ENCODE measurements at places on chromosomes 7 and 10.

- DNase-seq = no peak
Measured at GRCh38 chr7:27161214-27161720, 4.1 kb downstream of the HOXA9 start.

- no peak for DNase-seq
Measured at GRCh38 chr10:33655921-33656320, 321.5 kb upstream of the NRP1 start.

GRCh38 chr7:48962821-48963505 is 38.6 kb downstream of the CDC14C start:
- DNase-seq = no peak

DNA sequence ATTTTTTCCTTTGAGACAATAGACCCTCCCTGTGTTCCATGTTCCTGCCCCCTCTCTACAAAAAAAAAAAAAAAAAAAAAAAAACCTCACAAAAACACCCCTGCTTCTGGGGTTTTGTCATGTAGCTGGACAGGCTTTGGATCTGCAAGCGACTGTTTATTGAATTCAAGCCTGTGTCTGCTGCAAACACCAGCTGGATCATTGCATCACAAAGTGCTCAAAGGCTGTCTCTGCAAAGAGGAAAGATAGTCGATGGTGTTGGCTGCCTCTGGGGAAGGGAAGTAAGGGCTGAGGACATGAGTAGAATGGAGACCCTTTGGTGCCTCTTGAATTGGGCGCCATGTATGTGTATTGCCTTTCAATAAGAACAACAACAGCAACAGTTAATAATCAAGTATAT is 471.2 kb downstream of the PLXNA4 start:
- DNase-seq = no peak

DNA sequence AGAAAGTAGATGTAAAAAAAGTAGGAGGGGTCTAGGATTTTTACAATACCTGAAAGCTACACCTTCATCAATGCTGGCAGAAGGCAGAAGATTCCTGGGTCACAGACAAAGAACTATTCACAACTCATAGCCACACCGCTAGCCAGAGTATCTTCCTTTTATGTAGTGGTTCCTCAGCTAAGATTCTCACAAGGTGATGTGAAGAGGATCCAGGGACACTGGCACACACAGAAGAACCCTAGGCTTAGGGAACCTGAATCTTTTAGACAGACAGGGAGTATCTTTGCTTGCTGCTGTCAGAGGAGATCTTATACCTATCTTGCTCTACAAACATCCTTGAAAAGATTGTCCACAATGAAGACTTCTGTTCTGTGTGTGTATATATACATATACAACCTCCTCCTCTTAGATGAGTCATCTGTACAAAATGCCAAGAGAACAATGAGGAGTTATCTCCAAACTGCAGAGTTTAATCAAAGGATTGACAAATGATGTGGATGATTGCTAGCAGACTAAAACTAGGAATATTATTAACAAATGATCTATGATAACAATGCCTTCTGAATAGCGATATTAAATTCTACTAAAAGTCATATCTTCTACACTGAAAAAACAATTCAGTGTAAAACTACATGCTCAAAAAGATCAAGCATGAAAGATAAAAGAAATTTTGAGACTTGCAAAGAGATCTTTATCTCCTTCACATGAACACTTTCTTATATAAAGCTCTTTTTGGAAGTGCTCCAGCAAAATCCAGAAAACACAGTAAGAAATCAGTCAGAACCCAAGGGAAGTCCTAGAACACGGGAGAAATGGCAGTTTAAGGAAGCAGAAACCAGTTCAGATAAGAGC is 409.3 kb downstream of the PARD3 start:
- no peak for DNase-seq

- DNase-seq = no peak
Measured at GRCh38 chr7:91353848-91354247, 89.6 kb downstream of the FZD1 start.

DNA sequence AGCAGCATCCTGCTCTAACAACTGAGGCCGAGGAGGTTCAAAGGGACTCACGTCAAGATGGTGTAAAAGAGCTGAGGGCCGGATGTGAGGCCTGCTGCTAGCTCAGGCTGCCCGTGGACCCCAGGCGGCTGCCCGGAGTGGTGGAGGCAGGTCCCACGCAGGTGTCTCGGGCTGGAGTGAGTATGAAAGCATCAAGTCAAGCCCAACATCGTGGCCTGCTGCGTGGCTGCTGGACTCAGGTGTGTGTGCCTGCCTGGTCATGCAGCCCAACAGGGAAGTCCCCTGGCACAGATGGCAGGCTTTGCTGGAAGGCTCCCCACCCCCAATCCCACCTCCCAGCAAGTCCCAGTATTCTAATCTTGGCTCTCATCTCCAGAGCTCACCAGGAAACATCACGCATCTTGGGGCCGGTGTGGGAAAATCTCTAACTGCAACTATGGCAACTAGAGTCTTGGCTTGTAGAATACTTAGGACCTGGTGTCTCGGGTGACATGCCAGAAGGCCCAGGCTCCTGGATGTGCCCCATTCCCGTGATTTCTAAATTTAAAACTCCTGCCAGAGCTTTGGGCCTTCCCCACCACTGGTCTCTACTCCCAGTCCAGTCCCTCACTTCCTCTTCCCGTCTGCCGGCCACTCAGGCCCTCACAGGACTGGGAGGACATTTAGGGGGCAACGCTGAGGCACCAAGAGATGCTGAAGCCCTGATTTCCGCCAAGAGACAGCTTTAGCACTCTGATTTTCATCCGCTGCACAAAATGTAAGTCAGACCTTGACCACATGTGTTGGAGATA is 85.9 kb downstream of the PRKAG2 start:
- DNase-seq = no peak

DNA sequence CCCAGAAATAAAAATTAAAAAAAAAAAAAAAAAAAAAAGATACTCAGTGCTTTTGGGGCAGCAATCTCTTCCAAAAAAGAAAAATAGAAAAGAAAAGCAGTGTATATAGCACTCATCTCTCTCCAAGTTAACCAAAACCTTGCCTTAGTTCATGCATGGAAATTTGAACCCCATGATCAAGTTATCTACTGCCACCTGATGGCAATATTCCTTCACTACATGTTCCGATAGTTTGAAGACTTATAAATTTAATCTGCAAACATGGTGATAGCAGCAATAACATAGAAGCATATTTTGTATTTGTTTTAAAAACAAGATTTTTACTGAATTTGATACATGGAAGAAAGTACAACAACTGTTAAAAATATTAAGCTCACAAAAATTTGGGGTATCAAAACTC is 48.6 kb upstream of the SLIT1 start:
- no peak for DNase-seq

DNA sequence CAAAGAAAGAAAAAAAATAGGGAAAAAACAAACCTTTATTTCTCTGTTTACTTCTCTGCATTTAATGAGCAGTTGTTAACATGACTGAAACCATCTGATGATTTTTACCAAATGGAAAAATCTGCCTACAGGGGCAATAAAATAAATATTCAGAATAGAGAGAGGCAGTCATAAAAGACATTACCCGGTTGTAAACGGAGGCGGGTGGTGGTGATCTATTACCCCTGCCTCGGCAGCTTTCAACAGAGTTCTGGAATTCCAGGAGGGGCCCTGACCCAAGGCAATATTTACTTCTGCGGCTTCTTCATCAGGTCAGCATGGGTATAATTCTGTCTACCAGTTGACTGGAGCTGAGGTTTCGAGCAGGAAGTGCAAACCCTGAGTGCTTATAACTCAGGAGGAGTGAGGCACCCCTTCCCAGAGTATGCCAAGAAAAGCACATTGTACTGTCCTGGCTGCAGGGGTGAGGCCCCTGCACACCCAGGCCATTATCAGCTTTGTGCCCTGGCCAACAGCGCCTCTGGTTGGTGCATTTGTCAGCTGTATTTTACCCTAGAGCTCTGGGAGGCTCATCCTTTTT is 8.2 kb upstream of the CXCL12 start:
- no peak for DNase-seq

DNA sequence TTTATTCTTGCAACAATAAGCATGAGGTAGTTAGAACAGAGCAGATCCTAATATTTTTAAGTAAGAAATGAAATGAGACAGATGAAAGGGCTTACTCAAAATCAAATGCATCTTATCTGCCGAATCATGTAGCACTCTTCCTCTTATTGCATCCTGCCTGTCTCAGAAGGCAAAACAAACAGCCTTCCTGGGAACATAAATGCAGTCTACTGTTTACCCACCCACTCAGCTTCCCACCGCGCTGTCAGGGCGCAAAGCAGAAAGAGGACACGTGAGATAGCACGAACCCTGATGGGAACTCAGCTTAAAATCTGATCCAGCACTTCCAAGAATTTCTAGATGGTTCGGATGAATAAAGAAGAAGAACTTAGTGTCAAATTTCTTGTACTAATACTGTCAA is 114.4 kb upstream of the CDK1 start:
- DNase-seq = no peak

DNA sequence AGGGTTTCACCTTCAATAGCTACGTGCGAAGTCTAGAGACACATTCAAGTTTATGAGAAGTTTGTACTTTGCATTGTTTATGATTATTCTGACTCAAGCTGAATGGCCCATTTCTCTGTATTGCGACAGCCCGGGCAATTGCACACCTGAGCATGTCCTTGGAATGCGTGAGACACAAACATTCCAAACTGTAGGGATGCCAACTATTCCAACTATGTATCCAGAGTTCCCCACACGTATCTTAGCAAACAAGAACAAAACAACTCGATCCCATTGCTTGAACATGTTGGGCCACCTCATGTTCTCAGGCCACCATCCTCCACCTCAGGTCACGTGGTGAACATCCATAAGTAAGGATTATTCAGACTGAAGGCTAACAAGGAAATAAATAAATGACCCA is 51.4 kb upstream of the EGFR start:
- DNase-seq = no peak

- no peak for DNase-seq
Measured at GRCh38 chr7:153628825-153629224, 423.4 kb upstream of the DPP6 start.

All from activated naive CD4-positive, alpha-beta T cell treated with Interleukin-2 at 50 U/mL for 16 hours (primary cell).